NCI-H774 (cell line): ENCODE measurements at places on chromosomes 1 and 21.

GRCh38 chr21:33801424-33802405, 113.9 kb downstream of the ATP5PO start:
- DNase-seq = peak; percentile 79

GRCh38 chr1:212460376-212460775, 27.7 kb downstream of the NENF start:
- DNase-seq = no peak

GRCh38 chr1:239952348-239953308, 139.1 kb upstream of the FMN2 start:
- DNase-seq = peak; percentile 13

- DNase-seq = no peak
Observed at GRCh38 chr1:163205513-163205912, 2.8 kb upstream of the RGS5 start.

DNA sequence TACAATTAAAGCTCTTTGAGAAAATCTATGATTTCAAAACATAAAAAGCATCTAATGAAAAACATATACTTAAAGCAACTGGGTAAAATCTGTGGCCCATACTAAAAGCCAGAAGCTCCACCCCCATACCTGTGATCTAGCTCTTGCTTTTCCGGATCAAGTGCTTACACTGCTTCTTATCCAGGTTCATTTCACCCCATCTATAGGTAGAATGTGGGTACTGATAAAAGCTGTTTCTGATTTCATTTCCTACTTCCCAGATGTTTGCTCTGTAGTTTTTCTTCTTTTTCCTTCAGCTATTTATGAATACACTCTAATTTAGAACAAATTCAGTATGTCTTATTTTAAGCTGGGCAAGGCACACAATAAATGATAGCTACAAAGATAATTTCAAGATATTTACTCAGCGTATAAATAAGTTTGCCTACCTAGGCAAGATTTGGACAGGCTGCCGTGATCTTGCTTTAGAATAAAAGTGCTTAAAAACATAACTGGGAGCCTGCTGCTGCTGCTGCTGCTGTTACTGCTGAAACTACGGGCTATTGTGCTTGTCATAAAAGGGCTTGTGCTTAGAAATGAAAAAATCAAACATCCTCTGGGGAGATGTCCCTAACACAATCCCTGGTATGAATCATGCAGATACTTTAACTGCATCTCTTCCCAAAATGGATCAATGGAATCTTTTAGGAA, 2.1 kb downstream of the SIPA1L2 start:
- DNase-seq = peak; percentile 73

DNA sequence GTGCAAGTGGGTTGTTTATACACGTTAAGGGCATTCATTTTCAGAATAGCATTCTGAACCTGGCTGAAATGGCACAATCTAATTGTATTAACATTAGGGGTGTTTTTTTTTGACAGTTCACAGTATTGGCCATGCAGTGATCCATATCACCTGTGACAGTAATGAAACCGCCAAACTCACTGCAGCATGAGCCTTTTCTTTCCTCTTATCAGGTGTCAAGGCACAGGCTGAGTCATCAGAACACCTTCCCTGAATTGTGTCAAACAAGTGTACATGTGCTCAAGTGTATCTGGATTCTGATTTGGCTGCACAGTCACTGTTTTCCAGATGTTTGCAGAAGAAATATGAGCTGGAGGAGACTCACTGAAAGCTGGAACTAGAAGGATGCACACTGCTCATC, 47.7 kb upstream of the C8B start:
- DNase-seq = no peak

DNA sequence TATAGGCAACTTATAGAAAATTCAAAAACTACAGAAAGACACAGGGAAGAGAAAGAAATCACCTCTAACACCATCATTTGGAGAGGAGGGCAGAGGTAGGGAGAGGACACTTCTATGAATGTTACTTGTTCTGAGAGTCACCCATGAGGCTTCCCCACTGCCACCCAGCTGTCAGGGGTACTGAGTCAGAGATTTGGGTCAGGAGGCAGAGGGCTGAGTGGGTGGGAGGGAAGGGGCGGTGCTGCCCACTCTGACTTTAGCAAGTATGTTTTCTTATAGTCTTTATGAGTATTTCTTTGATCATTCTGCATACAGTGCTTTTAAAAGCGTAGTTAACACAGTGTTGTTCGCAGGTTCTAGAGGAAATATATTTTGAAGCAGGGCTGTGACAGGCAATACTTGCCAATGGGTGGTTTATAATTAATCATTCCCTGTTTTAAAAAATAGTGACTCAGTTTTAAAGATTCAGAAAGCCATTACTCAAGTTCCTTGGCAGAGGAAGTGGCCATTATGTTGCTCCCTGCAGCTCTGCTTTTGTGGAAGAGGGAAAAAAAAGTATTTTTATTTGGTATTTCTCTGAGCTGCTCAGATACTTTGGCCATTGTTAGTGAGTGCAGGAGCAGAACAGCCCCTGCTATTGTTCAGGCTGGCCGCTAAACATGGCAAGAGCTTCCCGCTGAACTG, 18.3 kb downstream of the IL6R start:
- DNase-seq = no peak
